ENCODE measurements at places on chromosomes 7 and 10.

- DNase-seq = no peak
Observed at GRCh38 chr10:103534621-103535498, 41.4 kb downstream of the NEURL1 start.

DNA sequence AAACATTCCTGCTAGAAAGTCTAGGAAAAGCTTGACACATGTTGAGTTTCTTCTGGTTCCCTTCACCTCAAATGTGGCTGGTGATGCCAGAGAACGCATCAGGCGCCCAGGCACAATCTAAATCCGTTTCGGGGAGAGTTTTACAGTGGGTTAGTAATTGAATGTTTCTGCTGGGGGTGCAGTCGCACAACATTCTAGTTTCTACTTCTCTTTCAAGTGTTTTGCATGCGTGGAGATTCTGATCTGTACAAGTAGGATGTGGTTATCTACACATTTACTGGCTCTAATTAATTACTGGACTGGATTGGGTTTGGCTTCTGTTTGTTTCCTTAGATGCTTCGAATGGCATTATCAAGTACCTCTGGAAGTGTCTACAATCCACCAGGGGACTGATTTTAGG, 173.8 kb downstream of the TMEM26 start:
- DNase-seq = no peak

- DNase-seq = no peak
Observed at GRCh38 chr7:75985009-75985517, 9.3 kb downstream of the TMEM120A start.

DNA sequence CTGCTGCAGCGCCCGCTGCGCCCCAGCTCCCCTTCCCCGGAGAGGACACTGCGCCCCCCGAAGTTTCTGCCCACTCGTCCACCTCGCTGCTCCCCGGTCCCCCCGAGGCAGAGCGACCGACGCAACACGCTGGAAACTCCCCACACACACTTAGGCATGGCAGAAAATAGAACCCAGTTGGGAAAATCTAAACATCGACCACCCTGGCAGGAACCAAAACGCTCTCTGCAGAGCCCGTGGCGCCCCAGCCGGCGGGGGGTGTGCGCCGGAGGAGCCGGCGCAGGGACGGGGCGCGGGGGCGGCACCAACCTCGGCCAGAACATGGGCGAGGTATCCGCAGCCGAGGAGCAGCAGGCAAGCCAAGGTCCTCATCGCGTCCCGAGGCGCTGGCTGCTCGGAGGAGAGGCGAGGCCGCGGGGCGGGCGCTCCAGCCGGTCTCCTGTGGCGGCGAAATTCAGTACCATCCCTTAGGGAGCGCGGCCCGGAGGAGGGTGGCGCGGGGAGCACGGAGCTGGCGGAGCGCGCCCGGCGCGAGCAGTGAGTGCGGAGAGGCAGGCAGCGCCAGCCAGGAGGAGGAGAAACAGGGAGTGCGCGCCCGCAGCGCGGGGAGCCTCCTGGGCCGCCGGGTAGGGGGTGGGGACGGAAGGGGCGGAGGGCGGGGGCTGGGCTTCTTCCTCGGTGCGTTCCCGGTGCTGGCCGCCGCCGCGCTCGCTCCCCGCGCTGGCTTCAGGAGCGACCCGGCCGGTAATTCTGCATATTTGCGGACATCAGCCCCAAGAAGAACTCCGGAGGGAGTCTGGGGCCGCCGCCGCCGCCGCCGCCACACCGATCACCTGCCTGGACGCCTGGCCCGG, 789 bp downstream of the PDGFA start:
- DNase-seq = no peak

GRCh38 chr7:47550788-47551470, 31.0 kb downstream of the TNS3 start:
- DNase-seq = no peak

DNA sequence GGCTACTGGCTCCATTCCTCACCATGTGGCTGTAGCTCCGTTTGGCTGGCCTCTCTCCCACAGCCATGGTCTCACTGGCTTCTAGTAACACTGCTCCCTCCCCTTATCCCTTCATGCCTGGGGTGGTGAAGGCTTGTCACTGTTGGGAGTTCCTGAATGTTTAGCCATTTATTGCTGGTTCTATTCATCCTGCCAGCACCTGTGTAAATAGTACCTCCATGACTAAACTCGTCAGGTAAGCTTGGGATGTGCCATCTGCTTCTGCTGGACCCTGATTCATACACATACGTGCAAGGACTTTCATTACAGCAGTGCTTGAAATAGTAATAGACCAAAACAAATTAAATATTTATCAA, 61.6 kb downstream of the CCDC71L start:
- DNase-seq = no peak

DNA sequence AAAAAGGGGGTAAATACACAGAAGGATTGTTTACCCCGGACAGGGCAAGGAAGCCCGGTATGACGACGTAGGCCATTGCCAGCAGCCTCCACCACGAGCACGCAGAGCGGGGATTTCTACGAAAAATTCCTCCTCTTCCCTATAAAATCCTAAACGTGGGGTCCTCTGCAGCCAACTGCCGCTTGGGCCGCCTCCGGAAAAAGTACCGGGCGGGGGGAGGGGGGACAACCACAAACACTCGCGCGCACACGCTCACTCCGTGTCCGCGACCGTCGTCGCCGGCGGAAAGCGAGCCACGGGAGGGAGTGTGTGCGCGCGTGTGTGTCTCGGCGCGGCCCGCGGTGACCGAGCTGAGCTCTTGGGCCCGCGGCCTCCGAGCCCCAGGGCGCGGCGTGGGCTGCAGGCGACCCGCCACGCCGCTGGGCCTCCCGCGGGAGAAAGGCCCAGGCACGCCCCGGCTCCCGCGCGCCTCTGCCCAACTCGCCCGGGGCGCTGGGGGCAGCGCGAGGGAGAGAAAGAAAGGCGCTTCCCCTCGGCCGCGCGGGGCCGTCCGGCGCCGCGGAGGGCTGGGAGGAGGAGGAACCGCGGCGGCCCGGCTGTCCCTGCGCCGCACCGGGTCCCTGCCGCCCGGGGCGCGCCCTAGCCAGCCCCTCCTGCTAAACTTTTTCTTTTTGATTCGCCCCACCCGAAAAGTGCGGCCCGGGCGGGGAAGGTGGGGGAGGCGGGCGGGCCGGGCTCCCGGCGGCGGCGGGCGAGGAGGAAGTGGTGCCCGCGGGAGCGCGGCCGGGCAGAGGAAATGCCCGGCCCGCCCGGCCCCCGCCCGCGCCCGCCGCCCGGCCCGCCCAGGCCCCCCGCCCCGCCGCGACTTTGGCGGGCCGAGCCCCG, 1.5 kb downstream of the CTBP2 start:
- DNase-seq = no peak

- peak; percentile 52 for DNase-seq
Observed at GRCh38 chr7:27150568-27151340, 1.6 kb downstream of the HOXA3 start.

DNA sequence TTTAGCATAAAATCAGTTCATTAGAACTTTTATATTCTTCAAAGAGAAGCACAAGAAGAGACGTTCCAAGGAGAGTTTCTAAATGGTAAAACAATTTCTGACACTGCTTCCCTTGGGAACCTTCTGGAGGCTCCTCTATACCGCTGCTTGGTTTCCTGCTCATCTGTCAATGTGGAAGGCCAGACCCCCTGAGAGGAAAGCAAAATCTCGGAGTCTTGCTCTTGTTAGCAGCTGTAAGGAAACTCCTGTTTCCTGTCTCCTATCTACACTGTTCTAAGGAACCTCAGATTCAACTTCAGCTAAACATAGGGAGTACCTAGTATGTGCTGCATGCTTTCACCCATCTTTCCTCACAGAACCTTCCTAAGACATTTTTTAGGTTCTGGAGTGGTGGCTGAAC, 322.2 kb downstream of the BMPER start:
- no peak for DNase-seq

DNA sequence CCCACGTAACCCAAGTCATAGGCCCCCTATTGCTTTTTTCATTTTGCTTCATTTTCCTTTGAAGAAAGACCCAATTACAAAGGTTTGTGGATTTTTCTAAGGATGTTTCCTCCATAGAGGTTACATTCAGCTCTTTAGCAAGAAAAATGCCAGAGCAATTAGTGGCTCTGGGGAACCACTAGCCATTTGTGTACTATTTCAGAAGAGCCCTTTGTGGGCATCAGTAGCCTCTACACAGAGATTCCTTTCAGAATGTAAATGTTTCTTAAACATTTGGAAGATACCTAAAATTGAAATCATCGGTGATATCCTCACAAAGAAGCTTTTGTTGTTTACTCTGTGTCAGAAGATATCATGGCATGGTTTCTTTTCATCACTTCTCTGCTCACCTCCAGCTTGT, 291.0 kb upstream of the KMT2E start:
- no peak for DNase-seq

GRCh38 chr7:127976738-127977120, 54.5 kb downstream of the LRRC4 start:
- no peak for DNase-seq

DNA sequence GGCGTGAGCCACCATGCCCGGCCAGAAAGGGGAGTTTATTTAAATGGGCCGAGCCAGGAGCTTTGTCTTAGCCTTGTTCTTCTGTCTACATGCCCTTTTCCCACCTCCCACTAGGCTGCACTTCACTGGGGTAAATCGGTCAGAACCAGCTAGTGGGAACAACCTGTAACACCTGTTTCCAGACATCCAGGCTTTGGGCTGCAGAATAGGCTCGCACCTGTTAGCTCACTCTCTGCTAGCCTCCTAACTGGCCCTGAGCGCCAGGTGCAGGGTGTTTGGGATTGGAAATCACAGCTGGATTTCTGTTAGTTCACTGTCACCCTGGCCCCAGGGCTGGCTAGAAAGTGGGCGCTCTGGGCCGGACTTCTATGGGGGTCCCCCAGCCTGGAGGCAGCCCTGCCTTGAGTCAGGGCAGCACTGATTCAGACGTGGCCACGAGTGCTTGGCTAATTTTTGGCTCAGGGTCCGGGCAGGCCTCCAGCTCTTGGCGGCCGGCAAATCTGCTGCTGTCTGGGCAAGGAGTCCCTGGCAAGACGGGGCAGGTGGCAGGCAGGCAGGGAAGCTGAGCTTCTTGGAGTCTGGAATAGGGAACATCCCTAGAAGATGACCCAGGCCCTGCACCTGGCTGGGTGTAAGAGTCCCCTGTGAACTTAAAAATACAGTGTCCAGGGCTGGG, 48.6 kb downstream of the GTF2IRD1 start:
- no peak for DNase-seq

- DNase-seq = no peak
Observed at GRCh38 chr7:16590424-16590823, 55.1 kb downstream of the ANKMY2 start.

- DNase-seq = no peak
Observed at GRCh38 chr7:147659036-147659995, 931.2 kb upstream of the C7orf33 start.

DNA sequence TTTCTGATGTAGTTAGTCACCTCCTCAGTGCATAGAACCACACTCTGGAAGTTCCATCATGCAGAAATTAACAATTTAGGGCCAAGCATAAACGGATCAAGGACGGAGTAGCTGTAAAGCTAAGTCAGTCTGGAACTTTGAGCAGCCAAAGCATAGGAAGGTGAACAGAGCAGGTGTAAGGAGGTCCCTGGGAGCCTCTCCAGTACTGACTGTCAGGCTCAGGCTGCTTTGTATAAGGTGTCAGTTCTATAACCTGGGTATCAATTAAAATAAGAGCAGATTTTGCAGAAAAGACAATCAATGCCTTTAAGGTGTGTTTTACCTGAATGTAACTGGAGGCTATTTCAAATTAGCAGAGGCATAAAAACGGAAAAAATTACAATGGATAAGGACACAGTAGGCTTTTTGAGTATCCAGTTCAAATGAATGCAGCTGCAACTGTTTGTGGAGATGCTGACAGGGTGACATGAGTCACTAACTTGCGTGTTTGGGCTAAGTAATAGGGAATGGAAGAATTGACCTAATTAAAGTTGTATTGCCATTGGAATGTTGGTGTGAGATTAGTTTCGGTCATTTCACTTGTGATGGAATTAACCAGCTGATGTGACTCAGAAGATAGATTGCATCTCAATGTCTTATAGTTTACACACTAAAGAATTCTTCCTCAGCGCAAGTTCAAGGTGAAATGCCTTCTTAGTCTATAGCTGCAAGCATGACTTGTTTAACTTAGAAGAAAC, 417.9 kb upstream of the CNTNAP2 start:
- no peak for DNase-seq

DNA sequence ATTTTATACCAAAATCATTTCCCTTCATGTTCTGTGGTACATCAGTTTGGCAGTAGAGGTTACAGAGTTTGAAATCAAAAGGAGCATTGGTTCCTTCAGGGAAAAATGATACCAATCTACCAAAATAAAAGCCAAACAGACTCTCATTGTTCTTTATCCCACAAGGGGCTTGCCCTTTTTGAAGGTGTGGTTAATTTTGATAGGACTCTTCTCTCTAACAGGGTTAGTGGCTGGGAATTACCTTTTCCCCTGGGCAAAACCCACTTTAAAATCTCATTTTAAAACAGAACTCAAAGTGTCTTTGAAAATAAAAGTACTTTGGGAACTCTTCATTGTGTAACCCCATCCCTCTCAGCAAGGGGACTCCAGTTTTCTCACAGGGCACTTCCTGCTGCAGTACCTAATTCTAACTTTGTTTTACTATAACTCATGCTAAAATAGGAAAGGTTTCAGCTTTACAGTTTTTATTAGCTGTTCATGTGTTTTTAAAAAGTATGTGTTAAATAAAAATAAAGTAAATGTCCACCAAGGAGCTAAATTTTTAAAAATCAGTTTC, 30.6 kb downstream of the SMNDC1 start:
- no peak for DNase-seq

GRCh38 chr10:85224366-85224940, 896.1 kb downstream of the CCSER2 start:
- no peak for DNase-seq

- no peak for DNase-seq
Observed at GRCh38 chr7:20199015-20199737, 18.0 kb downstream of the MACC1 start.

- DNase-seq = no peak
Observed at GRCh38 chr7:99752356-99752755, 17.4 kb upstream of the CYP3A7 start.

GRCh38 chr7:82156168-82156567, 287.4 kb downstream of the CACNA2D1 start:
- DNase-seq = no peak

DNA sequence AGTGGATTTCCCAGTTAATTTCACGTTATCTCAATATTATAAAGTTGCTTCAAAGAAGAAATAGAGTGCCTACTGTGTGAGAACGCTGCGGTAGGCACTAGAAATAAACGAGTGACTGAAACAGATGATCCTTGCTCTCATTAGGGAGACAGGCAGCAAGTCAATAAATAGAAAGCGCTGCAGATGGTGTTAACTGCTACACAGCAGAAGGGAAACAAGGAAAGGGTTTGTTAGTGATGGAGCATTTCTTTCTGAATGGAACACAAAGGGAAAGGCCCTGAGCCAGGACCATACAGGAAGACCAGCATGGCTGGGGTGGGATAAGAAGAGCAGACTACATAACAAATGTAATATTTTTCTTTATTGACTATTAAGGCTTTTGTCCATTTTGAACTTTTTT, 235.2 kb downstream of the MALRD1 start:
- no peak for DNase-seq

GRCh38 chr7:115462301-115463015, 540.6 kb downstream of the MDFIC start:
- DNase-seq = no peak

GRCh38 chr10:24694086-24694485, 29.6 kb downstream of the ARHGAP21 start:
- no peak for DNase-seq

GRCh38 chr7:18659746-18660145, 164.2 kb downstream of the HDAC9 start:
- no peak for DNase-seq

All from activated CD8-positive, alpha-beta memory T cell treated with anti-CD3 and anti-CD28 coated beads for 1 hour (primary cell).